ENCODE measurements at places on chromosomes 4 and X.
A peak's percentile ranks its signal among the peaks of the same experiment; 100 is the strongest.

DNA sequence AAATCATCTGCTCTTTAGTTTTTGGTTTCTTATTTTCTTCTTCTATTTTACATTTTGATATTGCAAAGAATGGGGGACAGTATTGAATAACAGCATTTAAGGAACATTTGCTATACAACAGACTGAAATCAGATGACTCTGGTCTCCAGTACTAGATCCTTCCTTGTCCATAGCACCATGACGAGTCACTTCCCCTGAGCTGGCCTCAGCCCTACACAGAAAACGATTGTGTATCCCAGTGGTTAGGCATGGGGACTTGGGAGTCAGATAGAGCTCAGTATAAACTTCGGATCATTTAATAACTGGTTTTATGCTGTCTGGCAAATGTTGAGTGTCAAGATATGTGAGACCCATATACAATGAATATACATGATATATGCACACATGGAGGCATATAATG is 44.7 kb upstream of the BEX4 start:
- no peak for DNase-seq

- no peak for DNase-seq
Measured at GRCh38 chrX:8235026-8235425, 64.0 kb upstream of the VCX2 start.

DNA sequence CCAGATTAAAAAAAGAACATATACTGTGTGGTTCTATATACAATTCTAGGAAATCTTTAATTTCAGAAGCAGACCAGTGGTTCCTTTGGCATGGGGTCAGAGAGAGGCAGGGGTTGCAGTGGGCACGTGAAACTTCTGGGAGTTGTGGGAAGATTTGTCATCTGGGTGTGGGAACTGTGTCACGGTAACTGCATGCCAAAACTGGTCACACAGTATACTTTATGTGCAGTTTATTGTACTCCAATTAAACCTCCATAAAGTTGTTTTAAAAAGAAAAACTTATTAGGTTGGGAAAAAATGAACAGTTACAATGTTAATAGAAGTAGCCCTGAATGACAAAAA is 26.7 kb upstream of the STS start:
- DNase-seq = no peak

DNA sequence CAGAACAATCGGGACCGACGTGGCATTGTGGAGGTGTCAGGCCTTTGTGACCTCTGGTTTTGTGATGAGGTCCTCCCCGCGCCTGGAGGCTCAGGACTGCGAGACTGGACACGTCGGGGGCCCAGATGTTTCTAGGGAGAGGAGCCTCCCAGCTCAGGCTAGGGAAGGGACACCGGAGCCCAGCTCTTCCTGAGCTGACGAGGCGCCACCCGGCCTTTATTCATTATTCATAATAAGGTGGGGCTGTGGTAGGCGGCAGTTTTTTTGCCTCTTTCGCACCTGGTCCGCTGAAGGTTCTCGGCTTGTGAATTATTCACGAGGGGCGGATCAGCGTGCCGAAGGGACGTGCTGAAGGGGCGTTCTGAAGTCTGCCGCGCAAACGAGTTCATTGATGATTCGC is 2.3 kb upstream of the UBA1 start:
- no peak for DNase-seq

DNA sequence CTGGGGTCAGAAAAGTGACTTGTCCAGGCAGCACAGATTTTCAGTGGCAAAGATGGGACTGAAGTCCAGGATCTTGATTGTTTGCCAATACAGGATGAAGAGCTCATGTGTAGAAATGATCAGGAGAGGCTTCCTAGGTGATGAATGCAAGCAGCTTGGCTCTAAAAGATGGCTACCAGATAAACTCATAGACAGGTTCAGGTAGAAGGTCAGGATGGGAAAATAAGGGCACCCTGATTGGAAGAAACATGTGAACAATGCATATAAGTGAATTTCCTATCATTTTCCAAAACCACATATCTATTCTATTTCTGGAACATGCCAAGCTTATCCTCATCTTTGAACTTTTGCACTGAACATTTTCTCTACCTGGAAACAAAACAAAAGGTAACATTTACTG is 87.7 kb downstream of the FAM13A start:
- DNase-seq = no peak

DNA sequence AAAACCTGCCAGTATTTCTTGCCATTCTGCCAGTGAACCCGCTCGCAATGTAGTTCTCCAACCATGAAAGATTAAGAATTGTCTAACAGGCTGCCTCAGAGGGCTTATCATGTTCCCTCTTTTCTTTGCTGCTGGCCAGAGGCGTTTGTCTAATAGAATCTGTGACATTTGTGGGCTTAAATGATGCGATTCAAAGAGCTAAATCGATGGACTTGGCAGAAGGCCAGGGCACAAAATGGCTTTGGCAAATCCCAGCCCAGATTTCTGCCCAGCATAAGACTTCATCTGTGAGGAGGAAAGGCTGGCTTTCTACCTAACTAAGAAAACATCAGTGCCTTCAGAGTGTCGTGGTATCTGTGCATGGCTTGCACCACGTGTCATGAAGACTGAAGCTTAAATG is 79.9 kb downstream of the TRPC5OS start:
- DNase-seq = no peak

DNA sequence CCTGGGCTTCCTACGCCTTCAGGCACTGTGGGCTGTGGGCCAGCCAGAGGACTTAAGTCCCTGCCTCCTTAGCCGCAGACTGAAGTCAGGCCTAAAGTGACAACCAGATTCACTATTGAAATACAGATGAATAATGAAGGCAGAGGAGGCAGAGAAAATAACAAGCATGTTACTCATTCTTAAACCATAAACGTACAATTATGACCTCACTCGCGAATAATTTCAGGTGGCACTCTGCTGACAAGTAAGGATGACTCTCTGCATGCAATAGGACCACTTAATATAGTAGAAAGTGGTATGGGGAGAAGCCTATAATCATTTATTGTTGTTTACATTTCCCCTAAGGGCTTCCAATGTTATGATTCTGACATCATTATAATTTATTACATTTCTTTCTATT is 409.2 kb upstream of the FGF13 start:
- no peak for DNase-seq

DNA sequence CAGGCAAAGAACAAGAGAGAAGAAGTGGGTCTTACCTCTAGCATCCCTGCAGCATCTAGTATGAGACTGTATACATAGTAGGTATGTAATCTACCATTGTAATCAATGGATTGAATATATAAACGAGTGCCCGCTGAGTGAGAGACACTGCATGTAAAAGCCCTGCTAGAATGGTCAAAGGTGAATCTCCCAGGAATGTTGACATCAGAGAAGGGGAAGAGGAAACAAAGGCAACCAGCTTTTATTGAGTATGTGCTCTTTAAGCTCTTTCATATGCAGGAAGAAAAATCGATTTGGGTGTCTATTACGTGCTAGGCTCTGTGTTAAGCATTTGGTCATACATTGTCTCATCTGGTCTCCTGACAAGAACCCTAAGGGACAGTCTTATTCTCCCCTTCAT is 91.9 kb upstream of the KLHL13 start:
- DNase-seq = no peak

- DNase-seq = peak; percentile 70
Measured at GRCh38 chr4:138090150-138090917, 151.8 kb downstream of the SLC7A11 start.

- DNase-seq = peak; percentile 28
Measured at GRCh38 chr4:172515266-172515879, 653.2 kb upstream of the GALNT7 start.

- no peak for DNase-seq
Measured at GRCh38 chrX:134725103-134725690, 66.9 kb upstream of the PLAC1 start.

DNA sequence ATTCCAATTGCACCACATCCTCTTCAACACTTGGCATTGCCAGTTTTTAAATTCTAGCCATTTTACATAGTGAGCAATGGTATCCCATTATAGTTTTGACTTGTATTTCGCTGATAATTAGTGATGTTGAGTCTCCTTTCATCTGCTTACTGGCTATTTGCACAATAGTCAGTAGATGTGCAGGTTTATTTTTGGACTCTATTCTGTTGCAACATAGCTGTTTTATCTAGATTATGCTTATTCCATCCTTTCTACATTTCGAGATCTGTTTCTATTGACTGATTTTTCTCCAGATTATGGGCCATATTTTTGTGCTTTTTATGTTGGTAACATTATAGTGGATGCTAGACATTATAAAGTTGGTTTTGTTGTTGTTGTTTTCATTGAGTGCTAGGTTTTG is 106.1 kb downstream of the WWC2 start:
- no peak for DNase-seq

DNA sequence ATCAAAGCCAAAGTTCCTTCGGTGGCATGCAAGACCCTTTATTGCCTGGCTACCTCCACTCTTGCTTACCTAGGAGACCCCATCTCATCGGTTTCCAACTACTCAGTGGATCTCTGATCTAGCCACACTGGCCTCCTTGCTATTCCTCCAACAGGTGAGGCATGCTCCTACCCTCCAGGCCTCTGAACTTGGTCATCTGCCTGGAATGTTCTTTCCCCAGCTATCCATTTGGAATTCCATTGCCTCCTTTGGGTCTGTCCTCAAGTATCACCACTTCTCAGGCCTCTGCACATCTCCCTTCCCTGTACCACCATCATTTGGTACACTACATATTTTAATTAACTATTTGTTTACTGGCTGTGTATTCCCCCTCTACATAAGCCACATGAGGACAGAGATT is 11.2 kb downstream of the LGI2 start:
- DNase-seq = no peak

DNA sequence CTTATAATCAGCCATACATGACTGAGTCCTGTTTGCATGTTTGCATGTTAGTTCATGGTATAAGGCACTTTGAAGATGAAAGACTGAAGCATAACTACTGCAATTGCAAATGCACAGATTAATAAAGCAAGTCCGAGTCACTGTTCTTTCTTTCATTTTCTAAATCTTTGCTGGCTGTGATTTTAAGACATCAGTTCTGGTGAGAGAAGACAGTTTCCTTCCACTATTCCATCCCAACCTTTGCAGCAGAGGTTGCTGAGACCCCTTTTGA is 28.3 kb downstream of the RASL11B start:
- no peak for DNase-seq

GRCh38 chrX:132714913-132715312 is 226.1 kb upstream of the MBNL3 start:
- no peak for DNase-seq

DNA sequence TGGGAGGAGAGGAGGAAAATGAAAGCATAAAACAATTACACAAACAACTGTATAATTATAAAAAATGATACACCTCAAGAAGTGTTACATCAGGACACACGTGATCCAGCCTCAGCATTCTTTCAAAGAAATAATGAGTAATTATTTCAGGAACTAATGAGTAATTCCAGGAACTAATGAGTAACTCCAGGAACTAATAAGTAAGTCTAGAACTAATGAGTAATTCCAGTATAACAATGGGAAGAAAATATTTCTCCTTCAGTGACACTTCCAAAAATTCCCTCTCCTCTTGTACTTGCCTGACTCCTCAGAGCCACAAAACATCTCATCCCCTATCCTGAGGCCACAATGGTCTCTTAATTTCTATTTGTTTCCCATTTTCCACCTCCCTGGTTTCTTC is 63.5 kb upstream of the COL25A1 start:
- DNase-seq = no peak

DNA sequence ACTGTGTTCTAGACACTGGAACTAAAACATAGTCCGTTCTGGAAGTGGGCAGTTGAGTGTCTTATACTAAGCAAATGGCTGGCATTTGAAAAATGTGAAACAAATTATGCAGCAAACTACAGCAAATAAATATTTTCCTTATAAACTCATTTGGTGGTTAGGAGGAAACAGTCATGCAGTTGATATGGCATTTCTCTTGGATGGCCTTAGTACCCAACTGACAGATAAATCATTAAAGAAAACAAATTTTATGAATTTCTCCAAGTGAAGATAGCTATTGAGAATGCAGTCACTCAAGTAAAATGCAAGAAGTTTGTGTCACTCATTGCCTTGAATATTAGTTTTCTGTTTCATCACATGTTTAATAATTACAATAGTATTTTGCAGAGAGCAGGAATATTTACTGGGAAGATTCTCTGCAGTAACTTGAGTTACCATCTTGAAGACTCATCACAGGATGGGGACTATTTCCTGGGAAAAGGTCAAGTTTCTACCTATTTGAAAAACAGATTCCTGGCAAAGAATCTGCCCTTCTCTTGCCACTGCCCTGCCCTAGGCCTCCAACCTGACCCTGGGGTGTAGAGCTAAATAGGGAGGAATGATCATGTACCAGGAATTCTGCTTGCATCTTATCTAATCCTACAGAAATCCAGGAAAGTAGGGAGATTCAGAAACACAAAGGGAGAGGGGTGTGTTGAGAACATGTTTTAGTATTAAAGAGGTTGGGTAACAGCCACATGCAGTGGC is 105.9 kb downstream of the SH3RF1 start:
- DNase-seq = no peak

DNA sequence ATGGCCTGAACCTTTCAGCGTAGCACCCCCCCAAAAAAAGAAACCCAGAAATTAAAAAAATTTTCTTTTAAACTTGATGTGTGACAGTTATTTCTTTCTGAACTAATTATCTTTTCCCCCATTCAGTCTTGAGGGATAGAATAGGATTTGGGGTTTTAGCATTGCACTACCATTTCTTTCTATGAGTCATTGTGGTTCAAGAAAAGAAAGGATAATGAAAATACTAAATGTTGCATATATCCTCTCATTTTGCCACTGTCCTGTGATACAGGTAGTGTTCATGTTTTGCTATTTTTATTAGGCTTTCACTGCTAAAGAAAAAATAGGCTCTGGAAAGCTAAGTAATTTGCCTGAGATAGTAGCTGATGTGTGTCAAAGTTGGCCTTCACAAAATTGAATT is 39.4 kb upstream of the DCK start:
- no peak for DNase-seq

GRCh38 chr4:36086261-36086786 is 158.0 kb downstream of the ARAP2 start:
- DNase-seq = no peak

GRCh38 chr4:127737295-127737694 is 7.1 kb downstream of the SLC25A31 start:
- DNase-seq = no peak

DNA sequence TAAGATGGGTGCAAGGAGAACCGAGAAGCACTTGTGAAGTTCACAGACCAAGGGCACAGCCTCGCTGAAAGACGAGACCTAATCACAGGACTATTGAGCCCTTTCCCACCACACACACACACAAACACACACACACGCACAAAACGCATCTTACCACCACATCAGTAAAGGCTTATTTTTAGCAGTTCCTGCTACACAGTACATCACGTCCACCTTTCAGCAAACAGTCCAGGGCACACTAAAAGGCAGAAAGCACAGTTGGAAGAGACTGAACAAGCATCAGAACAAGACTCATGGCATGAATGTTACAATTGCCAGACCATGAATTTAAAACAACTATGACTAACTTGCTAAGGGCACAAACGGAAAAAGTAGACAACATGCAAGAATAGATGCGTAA is 83.6 kb upstream of the MAPK10 start:
- DNase-seq = no peak
